GM23338 (cell line): ENCODE measurements at places on chromosomes 16 and 17.

- DNase-seq = peak; percentile 65
Observed at GRCh38 chr16:89357055-89357816, 133.1 kb downstream of the ANKRD11 start.

DNA sequence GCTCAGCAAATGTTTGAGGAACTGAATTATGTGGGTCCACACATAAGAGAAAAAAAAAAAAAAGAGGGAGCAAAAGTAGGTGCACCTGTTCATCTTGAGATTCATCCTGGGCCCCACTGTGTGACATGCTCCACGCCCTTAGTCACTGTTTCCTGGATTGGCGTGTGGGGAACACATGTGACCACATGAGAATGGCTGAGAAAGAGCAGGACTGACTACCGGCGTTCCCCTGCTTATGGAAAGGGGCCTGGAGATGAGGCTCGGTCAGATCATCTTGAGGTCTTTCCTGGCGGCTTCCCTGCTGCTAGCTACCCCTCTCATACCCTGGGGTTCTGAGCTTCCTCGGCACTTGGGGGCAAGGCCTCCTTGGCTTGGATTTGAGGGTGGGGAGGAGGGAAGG, 3.9 kb downstream of the DEXI start:
- DNase-seq = no peak

GRCh38 chr17:38738007-38738662, 8.0 kb downstream of the CISD3 start:
- DNase-seq = no peak

GRCh38 chr17:42514279-42514678, 21.8 kb upstream of the NAGLU start:
- no peak for DNase-seq

GRCh38 chr16:89994389-89994720, 24.9 kb downstream of the DBNDD1 start:
- DNase-seq = no peak
